Activated CD4-positive, CD25-positive, alpha-beta regulatory T cell (primary cell): ENCODE measurements at places on chromosomes 12 and 14.

DNA sequence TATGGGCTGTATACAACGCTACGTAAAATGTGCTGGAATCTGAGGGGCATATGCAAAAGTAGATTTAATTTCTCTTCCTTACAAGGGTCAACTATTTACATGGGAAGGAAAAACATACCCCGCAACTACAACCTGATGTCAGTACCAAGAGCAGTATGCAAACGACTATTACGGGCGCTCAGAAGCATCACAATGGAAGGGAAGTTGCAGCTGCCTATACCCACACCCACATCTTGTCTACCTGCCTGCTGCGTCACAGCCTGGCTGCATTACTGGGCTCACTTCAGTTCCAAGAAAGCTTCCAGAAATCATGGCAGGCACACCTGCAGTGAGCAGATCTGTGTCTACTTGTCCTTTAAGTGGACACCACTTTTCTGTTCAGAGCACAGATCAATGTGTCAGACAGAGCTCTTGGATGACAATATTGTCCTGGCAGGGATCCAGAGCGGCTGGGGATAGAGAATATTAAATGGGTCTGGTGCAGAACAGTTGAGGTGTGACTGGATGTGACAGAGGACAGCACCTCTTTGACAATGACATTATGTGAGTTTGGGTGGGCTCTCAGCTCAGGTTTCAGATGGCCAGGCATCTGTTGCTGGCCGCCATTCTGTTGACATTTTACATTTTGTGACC, 41.5 kb upstream of the GNG2 start:
- DNase-seq = no peak

- DNase-seq = no peak
These were observed 38.4 kb upstream of the ELK3 start for GRCh38 chr12:96155781-96156180.

GRCh38 chr12:91556909-91557308, 374.3 kb upstream of the DCN start:
- no peak for DNase-seq

DNA sequence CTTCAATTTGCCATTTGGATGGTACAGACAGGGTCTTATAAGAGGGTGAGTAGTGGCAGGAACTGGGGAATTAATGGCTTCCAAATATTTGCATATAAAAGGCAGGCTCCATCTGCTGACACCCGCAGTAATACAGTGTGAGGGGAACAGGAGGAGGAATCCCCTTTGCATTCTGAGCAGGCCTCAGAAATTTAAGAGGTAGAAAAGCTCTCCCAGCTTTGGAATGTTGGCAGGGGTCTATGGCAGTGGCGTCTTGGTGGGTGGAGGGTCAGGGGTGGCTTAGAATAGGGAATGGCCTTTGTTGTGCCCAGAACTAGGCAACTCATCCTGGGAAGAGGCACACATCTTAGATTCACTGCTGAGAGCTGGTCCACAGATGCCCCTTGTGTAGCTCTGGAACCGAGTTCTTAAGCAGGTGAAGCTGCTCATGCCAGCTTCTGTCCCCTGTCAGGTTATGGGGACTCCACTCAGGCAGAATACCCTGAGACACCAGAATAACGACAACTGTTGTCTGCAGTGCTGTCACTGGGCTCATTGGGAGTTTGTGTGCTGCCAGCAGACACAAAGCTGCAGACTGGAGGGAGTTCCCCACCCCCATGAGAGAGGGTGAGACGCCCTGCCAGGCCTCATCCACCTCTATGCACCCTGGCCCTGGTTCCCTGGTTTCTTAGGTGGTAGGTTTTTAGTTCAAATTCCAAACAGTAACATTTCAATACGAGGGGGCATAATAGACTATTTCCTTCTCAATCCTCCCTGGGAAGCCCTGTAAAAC, 190.2 kb downstream of the MON2 start:
- DNase-seq = no peak

- DNase-seq = no peak
These were observed 770 bp downstream of the ABHD4 start for GRCh38 chr14:22598896-22599244.

DNA sequence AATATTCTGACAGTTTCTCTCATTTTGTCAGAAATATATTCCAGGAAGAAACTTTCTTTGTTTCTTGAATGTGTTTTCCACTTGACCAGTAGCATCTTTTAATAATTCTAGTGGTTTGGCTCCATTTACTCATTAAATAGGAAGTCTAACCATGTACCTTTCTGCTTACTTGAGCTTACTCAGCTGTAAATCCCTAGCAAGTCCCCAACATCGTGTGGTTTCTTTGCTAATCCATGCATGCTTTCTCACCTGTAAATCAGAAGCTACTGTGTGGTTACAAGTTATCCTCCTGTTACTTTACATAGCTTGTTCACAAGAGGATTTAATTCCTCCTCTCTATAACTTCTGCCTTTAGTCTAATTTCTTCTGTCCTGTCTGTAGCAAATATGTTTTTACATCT, 227.7 kb downstream of the FSCB start:
- DNase-seq = no peak

- no peak for DNase-seq
These were observed 943 bp downstream of the TESPA1 start for GRCh38 chr12:54983536-54984101.

- DNase-seq = no peak
These were observed 752 bp downstream of the PRICKLE1 start for GRCh38 chr12:42588524-42589464.

DNA sequence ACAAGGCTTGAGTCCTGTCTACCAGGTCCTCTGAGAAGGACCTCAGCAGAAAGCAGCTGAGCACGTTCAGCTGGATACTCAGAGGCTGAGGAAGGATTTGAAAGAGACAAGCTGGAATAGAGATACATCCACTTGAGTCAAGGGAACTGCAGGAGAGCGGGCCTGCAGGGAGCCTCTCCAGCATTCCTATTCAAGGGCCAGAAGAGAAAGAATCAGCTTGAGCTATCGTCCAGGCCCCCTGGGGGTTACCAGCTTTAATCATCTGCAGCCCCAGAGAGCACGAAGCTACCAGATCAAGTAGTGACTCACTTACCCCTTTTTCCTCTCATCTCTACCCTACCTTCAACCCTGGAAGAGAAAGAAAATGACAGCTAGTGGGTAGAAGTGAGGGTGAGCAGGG, 80.9 kb downstream of the NDUFA12 start:
- no peak for DNase-seq

DNA sequence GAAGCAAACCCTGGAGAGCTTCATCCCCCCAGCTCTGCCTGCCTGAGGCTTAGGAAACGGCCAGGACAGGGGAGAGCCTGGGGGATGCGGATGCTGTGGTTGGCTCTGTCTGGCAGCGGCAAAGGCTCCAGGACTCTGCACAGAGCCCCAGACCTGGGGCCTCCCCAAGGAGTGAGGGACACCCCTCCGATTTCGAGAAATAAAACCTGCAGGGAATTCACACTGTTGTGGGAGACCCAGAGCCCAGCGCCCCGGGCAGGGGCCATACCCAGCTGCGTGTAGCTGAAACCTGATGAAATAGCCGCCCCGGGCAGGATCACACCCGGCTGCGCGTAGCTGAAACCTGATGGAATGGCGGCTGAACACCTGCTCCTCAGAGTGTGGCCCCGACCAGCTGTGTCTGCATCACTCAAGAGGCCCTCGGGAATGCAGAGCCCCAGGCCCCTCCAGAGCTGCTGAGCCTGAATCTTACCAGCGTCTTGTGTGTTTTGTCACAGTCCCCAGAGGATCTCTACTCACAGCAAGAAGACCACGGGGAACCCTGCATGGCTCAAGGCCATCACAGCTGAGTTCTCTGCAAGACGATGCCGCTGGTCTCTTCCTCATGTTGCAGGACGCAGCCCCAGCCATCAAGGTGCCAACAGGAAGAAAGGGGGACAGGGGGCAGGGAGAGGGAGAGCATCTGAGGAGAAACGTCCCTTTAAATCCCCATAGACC, 46.5 kb upstream of the GALNT9 start:
- DNase-seq = no peak

GRCh38 chr12:14845350-14845750, 2.0 kb upstream of the ART4 start:
- no peak for DNase-seq

- no peak for DNase-seq
These were observed 144.2 kb downstream of the C12orf75 start for GRCh38 chr12:105474672-105475071.
